Esophagus squamous epithelium (tissue), 5 donors: ENCODE measurements at places on chromosomes 3 and 15.

GRCh38 chr3:9700536-9700935, 3.1 kb upstream of the CPNE9 start:
- DNase-seq = no peak

- DNase-seq = no peak
Observed at GRCh38 chr3:52070724-52071621, 14.6 kb upstream of the DUSP7 start.

DNA sequence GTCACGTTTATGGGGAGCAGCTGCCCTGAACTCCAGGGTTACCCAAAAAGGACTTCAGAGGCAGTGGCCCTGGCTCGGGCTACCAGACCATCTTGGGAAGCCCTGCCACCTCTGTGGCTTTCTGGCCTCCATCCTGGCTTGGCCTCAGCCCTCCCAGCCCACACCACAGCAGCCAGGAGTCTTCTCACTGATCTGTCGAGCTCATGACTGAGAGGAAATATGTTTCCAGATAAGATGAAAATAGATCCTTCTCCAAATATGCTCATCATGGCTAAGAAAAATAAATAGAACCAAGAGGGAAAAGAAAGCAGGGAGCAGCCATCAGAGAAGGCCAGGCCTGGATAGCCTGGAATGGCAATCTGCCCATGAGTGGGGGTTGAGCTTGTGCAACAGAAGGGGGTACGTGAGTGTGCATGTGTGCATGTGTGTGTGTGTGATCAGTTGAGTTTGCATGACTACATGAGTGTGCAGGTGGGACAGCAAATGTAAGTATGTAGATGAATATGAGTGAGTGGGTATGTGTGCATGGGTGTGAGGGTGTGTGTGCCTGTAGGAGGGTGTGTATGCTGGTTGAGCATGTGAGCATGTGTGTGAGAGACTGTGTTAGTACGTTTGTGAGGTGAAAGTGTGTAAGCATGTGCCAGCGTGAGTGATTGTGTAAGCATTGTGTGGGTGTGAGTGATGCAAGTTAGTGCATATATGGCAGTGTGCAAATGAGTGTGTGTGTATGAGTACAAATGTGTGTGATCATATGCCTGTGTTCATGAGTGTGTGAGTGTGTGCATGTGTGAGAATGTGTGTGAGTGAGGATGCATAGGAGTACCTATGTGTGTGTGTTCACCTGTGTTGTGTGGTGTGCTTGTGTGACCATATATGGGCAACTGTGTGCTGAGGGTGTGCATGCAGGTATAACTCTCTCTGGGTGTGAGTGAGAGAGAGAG, 9.9 kb upstream of the RFT1 start:
- no peak for DNase-seq

GRCh38 chr3:112351036-112351435, 18.1 kb downstream of the CD200 start:
- DNase-seq = no peak
